IMR-90 (cell line): ENCODE measurements at places on chromosomes 16 and 17. TPM values are rescaled to one million over a fixed set of nuclear protein-coding genes. Genes with fewer than 3 reads are reported as not detected.

GRCh38 chr17:79623786-79624717 is 13.2 kb upstream of the RBFOX3 start:
- DNase-seq, result no peak

DNA sequence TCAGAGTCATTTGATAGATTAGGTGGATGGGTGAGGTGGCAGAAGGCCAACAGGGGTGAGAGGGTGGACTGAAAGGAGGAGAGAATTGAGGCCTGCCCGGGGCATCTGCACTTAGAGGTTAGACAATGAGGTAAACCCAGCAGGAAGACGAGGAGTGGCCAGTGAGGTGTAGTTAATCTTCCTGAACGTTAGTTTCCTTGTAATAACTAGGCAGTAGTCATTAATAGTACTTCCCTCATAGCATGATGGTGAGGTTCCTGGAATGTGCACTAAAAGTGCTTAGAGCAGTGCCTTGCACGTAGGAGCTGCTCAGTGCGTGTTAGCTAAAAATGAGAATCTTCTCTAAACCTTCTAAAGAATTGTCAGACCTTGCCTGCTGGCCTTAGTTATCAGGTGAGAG is 13.5 kb upstream of the KSR1 start:
- DNase-seq, result no peak

DNA sequence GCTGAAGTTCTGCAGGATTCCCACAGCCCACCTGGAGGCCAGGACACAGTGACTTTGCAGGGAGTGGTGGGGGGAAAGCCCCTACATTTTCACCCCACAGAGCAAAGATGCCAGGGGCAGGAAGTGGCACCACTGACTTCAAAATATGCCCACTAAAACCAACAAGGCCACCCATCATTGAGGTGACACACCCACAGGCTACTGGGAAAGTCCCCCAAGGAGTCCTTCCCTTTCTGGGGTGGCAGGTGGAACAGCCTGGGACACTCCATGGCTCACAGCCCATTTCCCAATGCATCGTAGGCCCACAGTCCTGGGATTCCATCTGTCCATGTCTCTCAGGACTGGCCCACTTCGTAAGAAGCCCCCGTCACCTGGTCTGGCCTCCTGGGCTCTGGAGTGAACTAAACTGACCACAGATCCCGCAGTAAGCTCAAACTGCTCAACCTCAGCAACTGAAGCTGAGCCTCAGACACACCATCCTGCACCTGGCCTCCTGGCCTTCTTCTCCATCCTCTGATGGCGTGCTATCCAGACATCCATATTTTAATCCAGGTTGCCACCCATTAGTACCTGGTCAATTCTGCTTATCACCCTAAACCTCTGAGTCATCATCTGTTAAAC is 7.5 kb upstream of the CCL1 start:
- no peak for DNase-seq

DNA sequence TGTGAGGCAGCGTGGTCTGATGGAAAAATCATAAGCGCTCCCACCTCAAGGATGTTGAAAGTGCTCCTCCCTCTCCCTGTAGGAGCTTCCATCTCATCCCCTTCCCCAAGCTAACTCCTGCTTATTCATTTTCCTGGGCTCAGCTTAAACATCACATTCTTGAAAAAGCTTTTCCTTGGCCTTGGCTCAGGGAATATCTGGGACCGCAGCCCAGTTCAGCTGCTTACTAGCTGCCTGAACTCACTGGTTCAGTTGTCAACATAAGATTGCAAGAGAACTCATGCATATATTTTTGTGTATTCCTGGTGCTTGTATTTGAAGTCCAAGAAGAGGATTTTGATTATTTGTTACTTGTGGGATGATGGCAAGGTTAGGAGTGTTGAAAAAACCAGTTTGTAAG is 91.5 kb downstream of the UTP18 start:
- peak; percentile 31 for DNase-seq

- no peak for DNase-seq
Observed at GRCh38 chr17:29826114-29826692, 103.8 kb downstream of the SSH2 start.

- no peak for DNase-seq
Observed at GRCh38 chr17:21345236-21345635, 30.9 kb upstream of the KCNJ12 start.

The NLRC3 gene
- not detected in 2 replicates for total RNA-seq
